Activated CD8-positive, alpha-beta memory T cell treated with anti-CD3 and anti-CD28 coated beads, Interleukin-2, amount 10 ng/mL, durations not matched to agents 7 days and 5 days (primary cell): ENCODE measurements at places on chromosomes 1 and 21.
A peak's percentile ranks its signal among the peaks of the same experiment; 100 is the strongest.

- no peak for DNase-seq
These were observed 29.3 kb downstream of the SGIP1 start for GRCh38 chr1:66563094-66563800.

- peak; percentile 26 for DNase-seq
These were observed 5.4 kb downstream of the KCNA2 start for GRCh38 chr1:110600716-110601115.

GRCh38 chr1:26730695-26731094 is 34.9 kb downstream of the ARID1A start:
- DNase-seq = no peak

DNA sequence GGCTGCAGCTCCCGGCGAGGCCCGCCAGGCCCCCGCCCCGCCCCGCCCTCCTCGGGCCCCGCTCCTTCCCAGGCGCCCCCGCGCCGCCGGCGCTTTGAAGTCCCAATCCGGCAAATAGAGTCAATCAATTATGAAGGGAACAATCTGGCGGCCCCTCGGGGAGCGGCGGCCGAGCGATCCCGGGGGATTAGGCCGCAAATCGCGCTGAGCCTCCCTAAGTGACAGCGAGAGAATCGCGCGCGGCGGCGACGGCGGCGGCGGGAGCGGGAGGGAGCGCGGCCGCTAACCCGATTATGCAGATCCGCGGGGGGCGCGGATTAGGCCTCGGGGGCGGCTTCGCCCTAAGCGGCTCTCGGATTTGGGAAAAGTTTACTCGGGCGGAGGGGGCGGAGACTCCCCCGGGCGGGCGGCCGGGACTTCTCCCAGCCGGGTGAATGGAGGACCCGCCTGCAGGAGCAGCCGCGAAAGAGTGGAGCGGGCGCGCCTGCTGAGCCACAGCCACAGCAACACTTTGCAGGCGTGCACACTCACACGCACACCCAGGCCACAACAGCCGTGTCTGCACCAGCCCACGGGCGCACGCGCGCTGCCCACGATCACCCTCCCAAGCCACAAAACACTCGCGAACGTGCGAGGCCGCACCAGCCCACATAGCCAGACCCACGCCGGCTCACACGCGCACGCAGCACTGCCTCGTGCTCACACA is 23.0 kb upstream of the DMBX1 start:
- no peak for DNase-seq

GRCh38 chr1:64171797-64172281 is 31.6 kb upstream of the UBE2U start:
- no peak for DNase-seq
